Mucosa of gallbladder (tissue), 1 donor: ENCODE measurements at places on chromosomes 12 and 14.
A peak's percentile ranks its signal among the peaks of the same experiment; 100 is the strongest.

DNA sequence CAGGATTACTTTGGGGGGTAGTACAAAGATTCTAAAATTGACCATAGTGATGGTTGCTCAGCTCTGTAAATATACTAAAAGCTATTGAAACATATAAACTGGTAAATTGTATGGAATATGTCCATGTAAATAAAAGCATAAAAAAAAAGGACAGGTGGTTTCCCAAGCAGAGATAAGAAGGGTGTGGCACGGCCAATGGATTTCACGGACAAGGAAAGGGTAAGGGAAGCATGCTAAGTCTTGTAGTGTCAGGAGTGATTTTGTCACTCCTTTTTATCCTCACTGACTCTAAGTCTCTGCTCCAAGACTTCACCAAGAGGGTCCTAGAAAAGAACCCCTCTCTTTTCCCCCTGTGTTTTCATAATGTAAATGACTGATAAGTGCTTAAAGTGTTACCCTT, 229.2 kb downstream of the SPTSSA start:
- DNase-seq: no peak

GRCh38 chr12:52313926-52314325, 7.3 kb downstream of the KRT83 start:
- DNase-seq: no peak

GRCh38 chr12:127562816-127563215, 704.2 kb upstream of the TMEM132C start:
- DNase-seq: no peak

DNA sequence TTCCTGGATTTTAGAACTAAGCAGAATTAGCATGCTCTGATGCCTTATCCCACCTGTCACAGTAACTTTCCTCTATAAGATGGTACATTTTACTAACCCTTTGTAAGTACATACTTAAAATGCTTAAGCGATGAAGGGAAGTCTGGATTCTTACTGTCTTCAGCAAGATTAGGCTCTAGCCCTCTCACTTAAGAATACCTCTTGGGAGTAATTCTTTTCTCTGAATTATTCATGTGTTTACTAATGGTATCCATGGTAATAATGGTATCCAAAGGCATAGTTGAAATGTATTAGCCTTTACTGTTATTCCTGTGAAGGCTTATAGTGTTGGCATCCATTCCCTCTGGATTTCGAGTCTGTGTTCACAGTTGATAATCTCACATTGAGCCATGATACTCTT, 176.9 kb downstream of the MON2 start:
- no peak for DNase-seq

DNA sequence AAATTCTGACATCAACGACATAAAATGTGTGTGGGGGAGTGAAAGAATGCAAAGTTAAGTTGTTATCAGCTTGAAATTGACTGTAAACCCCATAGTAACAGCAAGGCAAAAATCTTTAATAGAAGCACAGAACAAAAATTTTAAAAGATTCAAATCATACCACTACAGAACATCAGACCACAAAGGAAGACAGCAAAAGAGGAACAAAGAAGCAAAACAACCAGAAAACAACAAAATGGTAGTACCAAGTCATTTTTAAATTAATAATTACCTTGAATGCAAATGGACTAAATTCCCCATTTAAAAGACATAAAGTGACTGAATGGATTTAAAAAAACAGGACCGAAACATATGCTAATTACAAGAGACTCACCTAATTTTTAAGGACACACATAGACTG, 31.3 kb downstream of the A2M start:
- DNase-seq: no peak

DNA sequence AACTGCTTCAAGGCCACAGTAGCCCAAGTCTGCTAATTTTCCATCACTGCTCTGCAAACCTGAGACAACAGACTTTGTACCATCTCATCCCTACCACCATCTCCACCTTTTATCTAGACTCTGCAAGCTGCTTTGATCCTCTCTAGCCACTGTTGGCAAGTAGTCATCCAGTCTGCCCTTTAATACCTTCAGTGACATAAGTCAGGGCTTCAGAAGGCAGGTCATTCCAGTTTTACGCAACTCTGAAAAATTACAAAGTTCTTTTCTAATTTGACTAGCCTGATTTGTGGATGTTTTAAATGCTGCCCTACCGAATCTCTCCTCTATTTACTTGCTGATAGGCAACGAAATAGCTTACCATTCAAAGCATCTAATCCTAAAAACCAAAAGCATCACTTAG, 2.8 kb downstream of the FERMT2 start:
- DNase-seq: no peak

DNA sequence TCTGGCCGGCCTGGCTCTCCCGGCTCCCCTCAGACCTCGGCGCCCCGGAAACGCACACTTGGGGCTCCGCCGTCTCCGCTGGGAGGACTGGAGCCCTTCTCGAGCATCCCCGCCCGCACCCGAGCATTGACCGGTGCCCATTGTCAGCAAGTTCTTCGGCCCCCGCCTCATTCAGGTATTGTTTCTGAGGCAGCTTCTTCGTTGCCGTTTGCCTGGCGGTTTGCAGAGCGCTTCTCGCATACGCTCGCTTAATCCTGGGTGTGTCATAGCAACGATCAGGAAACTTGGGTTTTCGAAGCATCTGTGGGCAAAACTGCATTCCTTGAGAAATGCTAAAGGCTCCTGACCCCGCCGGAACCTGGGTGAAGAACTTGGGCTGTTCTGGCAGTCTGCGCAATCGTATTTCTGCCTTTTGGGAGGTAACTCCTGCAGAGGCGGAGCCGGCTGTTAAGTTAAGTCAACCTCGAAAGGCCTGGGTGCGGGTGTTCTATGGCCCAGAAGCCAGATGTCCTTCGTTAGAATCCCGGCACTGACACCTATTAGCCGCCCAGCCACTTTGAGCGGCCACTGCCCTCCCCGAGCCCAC, 518 bp downstream of the GSKIP start:
- DNase-seq: peak; percentile 32

DNA sequence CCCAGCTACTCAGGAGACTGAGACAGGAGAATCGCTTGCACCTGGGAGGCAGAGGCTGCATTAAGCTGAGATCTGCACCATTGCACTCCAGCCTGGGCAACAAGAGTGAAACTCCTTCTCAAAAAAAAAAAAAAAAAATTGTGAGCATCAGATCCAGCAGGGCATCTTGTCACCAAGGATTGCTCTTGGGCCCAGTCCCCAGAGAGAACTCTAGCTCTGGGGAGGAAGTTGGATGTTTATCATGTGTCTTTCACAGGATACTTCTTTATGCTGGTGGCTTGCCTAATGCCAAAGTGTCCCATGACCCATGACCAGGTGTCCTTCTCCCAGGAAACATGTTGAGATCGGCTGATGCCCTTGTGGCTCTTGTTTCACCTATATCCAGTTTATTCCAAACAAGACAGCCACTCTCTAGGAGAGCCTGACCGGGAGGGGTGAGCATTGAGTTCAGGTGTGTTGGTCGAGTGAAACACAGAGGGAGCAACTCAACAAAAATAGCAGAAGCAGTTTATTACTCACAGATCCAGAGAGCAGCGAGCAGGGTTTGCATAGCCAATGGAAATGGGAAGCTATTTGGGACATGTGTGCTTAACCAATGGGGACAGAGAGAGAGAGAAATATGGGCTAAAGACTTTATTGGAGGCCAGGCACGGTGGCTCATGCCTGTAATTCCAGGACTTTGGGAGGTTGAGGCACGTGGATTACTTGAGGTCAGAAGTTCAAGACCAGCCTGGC, 6.6 kb upstream of the TCHP start:
- DNase-seq: no peak

GRCh38 chr14:32710231-32710671, 228.4 kb upstream of the NPAS3 start:
- DNase-seq: no peak

DNA sequence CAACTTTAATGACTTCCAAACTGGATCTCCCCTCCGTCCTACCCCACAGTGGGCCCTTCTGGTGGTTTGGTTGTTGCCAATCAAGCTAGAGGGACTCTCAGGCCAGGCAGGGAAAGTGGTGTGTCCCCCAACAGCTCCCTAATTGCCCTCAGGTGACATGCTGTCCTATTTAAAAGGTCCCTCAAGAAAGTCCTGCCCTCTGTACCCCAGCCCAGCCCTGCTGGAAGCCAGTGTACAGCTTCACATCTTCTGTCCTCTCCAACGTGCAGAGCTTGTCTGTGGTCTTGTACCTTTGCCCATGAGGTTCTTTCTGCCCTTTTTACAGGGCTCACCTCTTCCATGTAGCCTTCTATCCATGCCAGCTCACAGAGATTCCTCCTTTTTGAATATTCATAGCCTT, 4.2 kb downstream of the RIN3 start:
- DNase-seq: no peak

GRCh38 chr12:28158353-28158752, 31.9 kb upstream of the CCDC91 start:
- no peak for DNase-seq

DNA sequence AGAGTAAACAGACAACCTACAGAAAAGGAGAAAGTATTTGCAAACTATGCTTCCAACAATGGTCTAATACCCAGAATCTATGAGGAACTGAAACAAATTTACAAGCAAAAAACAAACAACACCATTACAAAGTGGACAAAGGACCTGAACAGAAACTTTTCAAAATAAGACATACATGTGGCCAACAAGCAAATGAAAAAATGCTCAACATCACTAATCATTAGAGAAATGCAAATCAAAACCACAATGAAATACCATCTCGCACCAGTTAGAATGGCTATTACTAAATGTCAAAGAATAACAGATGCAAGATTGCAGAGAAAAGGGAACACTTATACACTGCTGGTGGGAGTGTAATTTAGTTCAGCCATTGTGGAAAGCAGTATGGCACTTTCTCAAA, 125.8 kb downstream of the C12orf42 start:
- DNase-seq: no peak
